ENCODE measurements at places on chromosomes 4 and X.

GRCh38 chr4:2246384-2247127 is 4.6 kb upstream of the HAUS3 start:
- no peak for DNase-seq

GRCh38 chrX:105754286-105754964 is 67.9 kb upstream of the NRK start:
- DNase-seq: no peak

GRCh38 chrX:71547339-71547738 is 14.4 kb downstream of the OGT start:
- DNase-seq: no peak

GRCh38 chrX:1274786-1275185 is 6.2 kb downstream of the CSF2RA start:
- no peak for DNase-seq

GRCh38 chrX:13721819-13722519 is 12.5 kb downstream of the TRAPPC2 start:
- peak; percentile 67 for DNase-seq

GRCh38 chrX:38661561-38661960 is 100.2 kb downstream of the TSPAN7 start:
- DNase-seq: no peak

- no peak for DNase-seq
Observed at GRCh38 chrX:102515975-102516941, at the start of gene TMSB15A. Gene TMSB15A, minus strand, starts transcription at chrX:102516739.

GRCh38 chr4:6955261-6955911 is 45.8 kb downstream of the TBC1D14 start:
- DNase-seq: no peak

DNA sequence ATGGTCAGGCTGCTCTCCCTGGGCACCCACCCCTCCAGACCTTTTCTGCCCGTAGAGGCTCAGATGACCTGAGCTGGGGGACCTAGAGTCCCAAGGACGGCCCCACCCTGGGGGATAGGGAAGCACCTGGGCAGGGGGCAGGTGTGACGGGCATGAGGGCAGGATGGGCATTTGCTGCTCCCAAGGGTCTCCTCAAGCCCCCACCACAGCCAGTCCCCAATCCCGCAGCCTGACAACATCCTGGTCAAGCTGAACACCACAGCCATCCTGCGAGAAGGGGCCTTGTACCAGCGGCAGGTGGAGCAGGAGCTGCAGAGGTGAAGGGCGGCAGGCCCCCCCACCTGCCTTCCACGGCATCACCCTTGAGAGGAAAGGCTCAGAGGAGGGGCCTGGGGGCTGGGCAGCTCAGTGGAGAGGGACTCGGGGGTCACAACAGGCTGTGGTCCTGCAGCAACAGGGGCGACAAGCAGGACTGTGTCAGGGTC is 17.8 kb upstream of the RNF4 start:
- DNase-seq: no peak

DNA sequence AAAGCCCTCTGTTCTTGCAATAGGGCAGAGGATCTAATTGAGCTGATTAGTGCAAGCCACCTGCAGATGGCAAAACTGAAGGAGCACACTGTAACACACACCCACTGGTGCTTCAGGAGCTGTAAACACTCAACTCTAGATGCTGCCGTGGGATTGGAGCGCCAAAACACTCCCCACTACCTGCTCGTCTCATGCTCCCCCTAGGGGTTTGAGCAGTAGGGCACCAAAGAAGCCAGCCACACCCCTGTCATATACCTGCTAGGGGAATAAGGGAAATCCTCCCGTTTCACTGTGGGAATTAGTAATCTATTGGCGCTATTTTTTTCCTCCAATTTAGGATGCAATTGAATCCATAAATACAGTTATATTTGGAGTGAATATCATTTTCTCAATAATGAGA is 360.2 kb downstream of the GLUD2 start:
- no peak for DNase-seq

- no peak for DNase-seq
Observed at GRCh38 chrX:19955306-19955705, 35.6 kb downstream of the BCLAF3 start.

DNA sequence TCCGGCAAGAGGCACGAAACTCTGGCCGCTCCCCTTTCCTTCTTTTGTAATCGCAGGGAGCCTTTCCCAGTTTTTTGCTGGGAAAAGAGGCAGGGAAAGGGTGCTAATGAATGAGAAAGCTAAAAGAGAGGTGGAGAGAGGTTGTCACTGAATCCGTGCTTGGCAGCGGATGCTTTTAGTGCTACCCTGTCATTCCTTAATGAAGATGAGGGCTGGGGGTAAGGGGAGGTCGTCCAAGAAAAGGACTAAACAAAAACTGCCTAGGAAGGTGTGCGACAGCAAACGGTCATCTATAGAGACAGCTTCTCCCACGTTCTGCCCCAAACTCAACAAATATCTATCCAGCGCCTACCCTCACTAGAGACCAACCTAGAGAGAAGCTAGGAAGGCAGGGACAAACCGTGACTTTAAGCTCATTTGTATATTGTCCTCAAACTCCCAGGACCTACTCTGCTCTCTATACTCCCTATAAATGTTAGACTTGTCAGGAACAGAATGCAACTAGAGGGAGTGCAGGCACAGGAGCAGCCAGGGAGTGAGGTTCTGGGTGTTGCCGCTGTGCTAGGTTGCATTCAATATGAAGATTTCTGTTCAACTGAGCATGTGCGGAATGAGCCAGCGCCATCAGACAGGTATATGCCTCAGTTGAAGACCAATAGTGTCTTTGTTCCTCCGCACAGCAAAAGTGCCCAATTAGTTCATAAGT is 777 bp upstream of the CASK start:
- no peak for DNase-seq

GRCh38 chr4:1695913-1696312 is 11.8 kb upstream of the FAM53A start:
- no peak for DNase-seq

- DNase-seq: no peak
Observed at GRCh38 chrX:98357146-98357545, 1473.4 kb downstream of the RPA4 start.

All from AG09319 (cell line).